ENCODE measurements at places on chromosomes 13 and 19.
A peak's percentile ranks its signal among the peaks of the same experiment; 100 is the strongest.

- DNase-seq, result peak; percentile 100
Observed at GRCh38 chr13:26019881-26020870, 31.6 kb downstream of the SHISA2 start.

- DNase-seq, result no peak
Observed at GRCh38 chr13:62483774-62484173, 1068.1 kb upstream of the PCDH20 start.

- DNase-seq, result no peak
Observed at GRCh38 chr19:28956961-28957360, 256.0 kb downstream of the UQCRFS1 start.

GRCh38 chr13:24450530-24450929, 62.0 kb downstream of the PARP4 start:
- no peak for DNase-seq

DNA sequence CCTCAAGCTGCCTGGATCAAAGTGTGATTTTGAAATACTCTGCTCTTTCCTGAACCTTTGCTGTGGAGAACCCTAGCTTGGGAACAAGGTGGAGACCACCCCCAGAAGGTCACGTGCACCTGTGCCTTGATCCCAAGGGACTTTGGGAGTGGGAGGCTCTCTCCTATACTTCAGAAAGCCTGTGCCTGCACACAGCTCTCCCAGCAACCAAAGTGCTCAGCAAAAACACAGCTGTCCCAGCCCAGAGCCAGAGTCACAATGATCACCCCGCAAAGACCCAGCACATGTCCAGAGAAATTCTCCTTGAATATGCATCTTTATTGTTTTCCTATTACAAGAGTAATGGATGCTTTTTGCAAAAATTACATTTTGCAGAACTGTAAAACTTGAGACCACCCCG, 43.4 kb downstream of the TNFRSF19 start:
- no peak for DNase-seq

GRCh38 chr19:56083668-56084067, 37.4 kb downstream of the ZNF787 start:
- DNase-seq, result no peak

- no peak for DNase-seq
Observed at GRCh38 chr13:94050686-94051085, 428.8 kb downstream of the DCT start.

DNA sequence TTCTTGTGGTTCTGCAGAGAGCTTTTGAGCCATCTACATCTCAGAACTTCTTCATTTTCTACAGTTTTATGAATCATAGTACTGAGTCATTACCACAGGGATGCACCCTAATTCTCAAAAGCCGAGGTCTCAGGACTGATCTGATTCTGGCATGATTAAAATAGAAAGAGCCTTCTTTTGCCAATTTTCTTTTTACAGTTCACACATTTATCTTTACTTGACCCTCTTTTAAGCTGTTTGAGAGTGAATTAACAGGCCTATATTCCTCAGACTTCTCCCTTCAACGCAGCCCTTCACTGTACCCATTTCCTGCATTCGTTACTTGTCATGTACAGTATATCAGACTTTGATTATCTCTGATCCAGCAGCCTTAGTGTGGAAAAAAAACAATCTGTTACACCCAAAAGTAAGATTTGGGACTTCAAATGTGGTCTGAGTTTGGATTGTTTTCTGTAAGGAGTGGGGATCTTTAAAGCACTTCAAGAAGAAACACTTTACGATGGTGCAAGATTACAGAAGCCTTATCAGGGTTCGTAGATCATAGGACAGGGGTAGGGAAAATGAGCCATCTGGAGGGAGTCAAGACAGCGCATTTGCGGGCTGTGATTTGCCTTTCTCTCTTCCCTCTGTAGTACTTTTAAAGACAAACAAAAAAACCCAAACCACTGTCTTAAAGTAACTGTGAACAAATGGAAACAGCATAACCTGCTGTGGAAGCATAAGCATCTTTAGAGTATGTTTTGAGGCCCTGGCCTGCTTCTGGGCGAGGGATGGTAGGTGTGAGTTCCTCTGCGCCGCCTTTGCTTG, 15.3 kb upstream of the GPR183 start:
- DNase-seq, result no peak

GRCh38 chr13:99421758-99422585, 79.3 kb upstream of the TM9SF2 start:
- no peak for DNase-seq

DNA sequence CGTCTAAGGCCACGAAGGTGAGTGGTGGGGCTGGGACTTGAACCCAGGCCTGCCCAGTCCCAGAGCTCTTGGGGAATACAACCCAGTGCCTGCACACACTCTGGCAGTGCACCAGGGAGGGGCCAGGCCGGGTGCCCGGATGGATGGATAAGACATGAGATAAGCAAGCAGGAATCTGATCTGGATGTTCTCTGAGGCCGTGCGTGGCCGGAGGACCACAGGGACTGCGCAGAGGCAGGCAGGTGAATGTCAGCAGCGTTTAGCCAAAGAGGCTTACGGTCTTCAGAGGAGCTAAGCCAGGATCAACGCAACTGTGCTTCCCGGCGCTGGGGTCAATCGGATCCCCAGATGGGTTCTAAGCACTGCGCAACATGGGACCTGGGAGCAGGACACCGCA, 1.5 kb downstream of the ZNF787 start:
- DNase-seq, result no peak

- DNase-seq, result no peak
Observed at GRCh38 chr19:21158523-21159135, 16.8 kb downstream of the ZNF431 start.

DNA sequence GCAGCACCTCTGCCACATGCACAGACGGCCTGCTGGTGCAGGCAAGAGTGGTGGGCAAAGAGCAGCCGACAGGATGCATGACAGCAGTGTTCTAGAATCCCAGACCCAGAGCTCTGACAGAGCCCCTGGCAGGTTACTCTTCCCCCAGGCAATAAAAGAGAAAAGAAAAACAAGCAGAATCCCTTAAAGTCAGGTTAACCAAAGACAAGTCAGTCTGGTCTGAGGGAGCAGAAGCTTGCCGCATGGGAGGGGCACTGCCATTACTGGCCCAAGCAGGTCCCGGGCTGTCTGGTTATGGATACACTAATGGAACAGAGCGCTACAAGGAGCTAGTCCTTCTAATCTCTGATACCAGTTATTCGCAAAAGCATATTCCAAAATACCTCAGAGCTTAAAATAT, 36.1 kb upstream of the DOCK9 start:
- no peak for DNase-seq

DNA sequence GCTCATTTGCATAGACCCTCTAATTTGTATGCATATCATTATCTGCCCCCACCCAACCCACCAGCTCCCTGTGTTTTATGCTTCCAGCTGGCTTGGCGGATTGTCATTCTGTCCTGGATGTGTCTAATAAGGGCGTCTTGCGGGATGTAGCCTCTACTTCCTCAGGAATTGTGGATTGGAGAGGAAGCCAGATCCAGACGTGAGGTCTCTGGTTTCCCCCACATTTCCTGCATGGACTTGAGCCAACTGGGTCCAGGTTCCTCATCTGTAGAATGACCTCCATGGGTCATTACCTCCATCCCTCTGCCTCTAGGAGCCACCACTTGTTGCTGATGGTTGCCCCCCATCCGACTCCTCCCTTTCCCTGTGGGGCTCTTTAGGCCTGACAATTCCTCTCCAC, 7.3 kb downstream of the TNFSF14 start:
- DNase-seq, result no peak

- DNase-seq, result no peak
Observed at GRCh38 chr19:44653977-44654774, 10.5 kb downstream of the PVR start.

GRCh38 chr13:77696879-77697216, 639 bp upstream of the SLAIN1 start:
- DNase-seq, result no peak

DNA sequence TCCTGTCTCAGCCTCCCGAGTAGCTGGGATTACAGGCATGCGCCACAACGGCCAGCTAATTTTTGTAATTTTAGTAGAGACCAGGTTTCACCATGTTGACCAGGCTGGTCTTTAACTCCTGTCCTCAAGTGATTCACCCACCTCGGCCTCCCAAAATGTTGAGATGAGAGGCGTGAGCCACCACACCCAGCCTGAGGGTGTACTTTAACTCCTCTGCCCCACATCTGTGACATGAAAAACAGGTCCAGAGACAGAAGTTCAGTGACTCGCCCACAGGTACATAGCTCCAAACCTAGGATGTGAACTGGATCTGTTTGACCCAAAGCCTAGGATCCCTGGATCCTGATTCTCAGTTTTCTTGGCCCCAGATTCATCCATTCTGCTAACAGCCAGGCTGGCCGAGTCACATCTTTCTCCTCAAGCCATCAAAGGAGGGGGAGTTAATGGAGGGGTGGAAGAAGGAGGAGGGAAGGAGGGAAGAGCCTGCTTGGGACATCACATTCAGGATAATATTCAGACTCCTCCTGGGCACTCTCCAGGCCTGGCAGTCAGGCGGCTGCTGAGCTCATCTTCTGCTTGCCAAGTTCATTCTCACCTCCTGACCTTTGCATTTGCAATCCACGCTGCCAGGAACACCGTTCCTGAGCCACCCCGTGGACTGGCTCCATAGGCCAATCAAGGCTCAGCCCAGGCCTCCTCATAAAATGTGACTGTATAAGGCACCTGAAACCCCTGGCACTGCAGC, 3.1 kb downstream of the SPC24 start:
- peak; percentile 84 for DNase-seq

- no peak for DNase-seq
Observed at GRCh38 chr19:57363688-57364181, 384 bp downstream of the TRAPPC2B start.

DNA sequence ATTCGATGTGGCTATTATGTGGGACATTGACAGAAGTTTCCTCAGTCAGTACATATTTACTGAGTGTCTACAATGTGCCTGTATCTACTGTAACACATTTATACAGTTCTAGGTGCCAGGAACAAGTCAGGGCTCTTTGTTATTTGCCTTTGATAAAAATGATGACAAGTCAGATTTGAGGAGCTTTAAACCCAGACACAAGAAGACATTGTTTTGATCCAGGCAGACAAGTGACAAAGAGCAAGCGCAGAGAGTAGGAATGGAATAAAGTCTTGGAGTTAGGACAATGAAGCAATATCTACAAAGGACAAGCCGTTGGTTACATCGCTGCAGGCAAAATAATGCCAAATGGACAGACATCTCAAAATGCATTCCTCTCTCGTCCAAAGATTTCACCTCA, 70.1 kb downstream of the ITGBL1 start:
- no peak for DNase-seq

- no peak for DNase-seq
Observed at GRCh38 chr19:38265921-38266429, 1.6 kb downstream of the SPINT2 start.

- no peak for DNase-seq
Observed at GRCh38 chr19:49880162-49880869, 2.8 kb downstream of the TBC1D17 start.

DNA sequence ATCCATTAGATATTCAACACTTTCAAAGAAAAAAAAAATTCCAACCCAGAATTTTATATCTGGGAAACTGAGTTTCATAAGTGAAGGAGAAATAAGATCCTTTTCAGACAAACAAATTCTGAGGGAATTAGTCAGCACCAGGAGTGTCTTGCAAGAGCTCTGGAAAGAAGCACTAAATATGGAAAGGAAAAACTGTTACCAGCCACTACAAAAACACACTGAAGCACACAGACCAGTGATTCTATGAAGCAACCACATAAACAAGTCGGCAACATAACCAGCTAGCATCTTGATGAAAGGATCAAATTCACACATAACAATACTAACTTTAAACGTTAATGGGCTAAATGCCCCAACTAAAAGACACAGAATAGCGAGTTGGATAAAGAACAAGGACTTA, 368.4 kb upstream of the MIR17HG start:
- DNase-seq, result no peak

DNA sequence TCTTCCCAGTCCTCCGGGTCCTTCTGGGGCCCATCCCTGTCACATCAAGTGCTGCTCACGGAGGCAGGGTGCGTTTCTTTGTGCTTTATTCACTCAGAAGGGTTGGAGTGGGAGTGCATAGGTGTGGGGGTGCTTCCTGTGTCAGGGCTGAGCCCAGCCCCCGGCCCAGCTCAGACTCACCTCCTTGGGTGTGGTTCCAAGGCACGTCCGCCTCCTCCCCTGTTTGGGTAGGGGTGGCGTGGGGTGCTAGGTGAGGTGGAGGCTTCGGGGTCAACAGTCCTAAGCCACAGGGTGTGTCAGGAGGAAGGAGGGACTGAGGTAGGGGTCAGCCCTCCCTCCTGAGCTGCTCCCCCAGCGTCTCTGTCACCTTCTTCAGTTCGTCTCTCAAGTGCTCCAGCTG, 3.1 kb downstream of the CCER2 start:
- DNase-seq, result no peak

- DNase-seq, result no peak
Observed at GRCh38 chr13:105641121-105641520, 894.3 kb downstream of the EFNB2 start.

- no peak for DNase-seq
Observed at GRCh38 chr19:56991912-56992311, 127.9 kb upstream of the USP29 start.

DNA sequence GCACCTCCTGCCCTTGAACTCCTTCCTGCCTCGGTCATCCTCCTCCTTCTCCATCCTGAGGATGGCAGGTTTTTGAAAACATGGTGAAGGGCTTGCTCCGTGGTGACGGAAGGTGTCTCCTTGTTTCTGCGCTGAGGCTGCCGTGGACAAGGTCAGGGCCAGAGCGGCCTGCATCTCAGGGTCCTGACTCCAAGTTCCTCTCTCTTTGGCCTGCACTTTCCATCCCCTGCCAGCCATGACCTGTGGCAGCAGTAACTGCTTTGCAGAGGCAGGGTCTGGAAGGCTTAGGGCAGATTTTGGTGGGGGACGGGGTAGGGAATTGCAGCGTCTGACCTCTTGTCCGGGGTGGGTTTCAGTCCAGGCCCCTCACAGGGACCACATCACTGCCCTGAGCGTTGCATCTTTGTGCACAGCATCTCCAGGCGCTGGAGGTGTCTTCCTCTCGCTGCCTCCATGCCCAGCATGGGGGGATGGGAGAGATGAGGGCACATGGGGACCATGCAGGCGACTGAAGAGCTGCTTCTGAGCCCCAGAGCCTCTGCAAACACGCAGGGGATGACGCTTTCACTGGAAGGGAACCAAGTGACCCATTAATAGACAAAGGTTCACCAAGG, 216.8 kb downstream of the TEX29 start:
- DNase-seq, result no peak

- DNase-seq, result no peak
Observed at GRCh38 chr19:18287836-18288772, 6.7 kb upstream of the JUND start.

- DNase-seq, result no peak
Observed at GRCh38 chr19:1760020-1760419, 6.7 kb downstream of the ONECUT3 start.

GRCh38 chr13:44431150-44431549, 57.5 kb downstream of the SERP2 start:
- DNase-seq, result no peak

GRCh38 chr13:25232937-25233515, 54.3 kb downstream of the MTMR6 start:
- no peak for DNase-seq
